ENCODE measurements at places on chromosomes 3 and 15.

GRCh38 chr3:66066963-66067617 is 28.4 kb upstream of the MAGI1 start:
- DNase-seq, result no peak

DNA sequence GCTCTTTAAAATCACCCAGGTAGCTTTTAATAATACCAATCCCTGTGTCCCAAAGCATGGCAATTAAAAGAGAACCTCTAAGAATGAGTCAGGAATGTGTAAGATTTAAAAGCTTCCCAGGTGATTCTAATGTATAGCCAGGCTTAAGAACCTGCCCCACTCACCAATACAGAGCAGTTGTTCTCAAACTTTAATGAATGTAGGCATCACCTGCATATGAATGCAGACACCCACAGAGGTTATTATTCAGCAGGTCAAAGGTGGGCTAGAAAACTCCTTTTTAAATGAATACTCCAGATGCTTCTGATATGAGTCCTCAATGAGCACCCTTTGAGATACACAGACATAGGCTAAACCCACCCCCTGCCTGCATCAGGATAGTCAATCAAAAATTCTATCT is 298.1 kb upstream of the KCNMB2 start:
- DNase-seq, result no peak

DNA sequence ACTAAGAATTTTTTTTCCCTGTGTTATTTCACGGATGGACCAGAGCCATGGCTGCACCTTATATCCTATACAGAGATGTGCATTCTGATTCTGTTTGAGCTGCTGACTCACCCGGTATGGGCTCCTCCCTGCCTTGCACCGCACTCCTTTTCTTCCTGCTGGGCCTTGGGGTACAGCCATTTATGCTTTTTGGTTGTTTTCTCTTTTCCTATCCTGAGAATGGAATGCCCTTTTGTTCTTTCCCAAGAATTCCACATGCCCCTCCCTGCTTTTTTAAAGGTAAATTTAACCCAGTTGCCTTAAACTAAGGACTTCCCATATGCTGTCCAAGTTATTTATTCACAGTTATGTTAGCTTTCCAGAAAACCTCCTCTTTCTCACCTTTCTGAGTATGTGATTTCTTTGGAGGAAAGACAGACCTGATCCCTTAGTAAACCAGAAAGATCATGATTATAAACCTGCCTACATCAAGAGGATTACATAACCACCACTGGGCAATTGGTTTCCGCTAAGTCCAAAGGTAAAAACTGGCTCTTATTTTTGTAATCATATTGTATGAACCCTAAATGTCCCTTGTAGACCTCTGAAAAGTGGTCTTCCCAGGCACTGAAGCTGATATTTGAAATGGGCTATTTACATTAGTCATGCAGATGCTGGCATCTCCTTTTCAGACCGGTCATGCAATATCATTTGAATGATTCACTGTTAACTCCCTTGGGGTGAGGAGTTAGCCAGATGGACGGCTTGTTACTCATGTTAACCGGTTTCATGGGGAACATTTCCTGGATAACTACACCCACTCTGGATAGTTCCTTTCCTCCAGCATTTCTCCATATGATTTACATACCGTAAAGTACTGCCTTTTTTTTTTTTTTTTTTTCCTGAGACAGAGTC is 45.5 kb downstream of the TMOD3 start:
- DNase-seq, result no peak

DNA sequence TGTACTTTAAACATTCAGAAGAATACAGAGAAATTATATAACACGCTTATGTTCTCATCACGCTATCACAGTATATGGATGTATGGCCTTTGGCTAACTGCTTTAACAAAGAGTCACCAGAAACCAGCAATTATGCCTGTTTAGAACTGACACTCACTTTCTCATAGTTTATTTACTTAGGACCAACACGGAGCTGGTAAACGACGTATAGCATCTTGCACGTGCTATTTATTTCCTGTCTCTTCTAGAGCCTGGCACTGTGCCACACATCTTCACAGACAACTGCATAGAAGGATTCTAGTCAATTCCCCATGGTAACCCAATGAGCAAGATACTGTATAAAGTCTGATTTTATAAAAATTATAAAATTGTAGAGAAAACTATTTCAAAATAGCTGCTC is 43.6 kb downstream of the TBC1D2B start:
- DNase-seq, result no peak

DNA sequence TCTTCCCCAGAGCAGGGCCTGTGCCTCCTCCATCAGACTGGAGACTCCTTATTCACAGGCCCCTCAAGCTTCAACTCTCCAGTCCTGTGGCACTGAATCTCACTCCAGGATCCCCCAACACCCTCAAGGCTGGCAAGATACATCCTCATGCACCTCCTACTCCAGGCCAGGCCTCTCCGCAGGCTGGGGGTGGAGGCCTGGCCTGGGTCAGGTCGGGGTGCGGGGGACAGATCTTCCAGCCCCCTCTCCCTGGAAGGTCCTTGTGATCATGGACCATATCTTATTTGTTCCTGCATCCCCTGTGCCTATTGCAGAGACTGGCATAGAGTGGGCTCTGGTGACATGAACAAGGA is 147.3 kb downstream of the SMAD6 start:
- no peak for DNase-seq

GRCh38 chr3:124800511-124801258 is 70.4 kb downstream of the UMPS start:
- peak; percentile 67 for DNase-seq

DNA sequence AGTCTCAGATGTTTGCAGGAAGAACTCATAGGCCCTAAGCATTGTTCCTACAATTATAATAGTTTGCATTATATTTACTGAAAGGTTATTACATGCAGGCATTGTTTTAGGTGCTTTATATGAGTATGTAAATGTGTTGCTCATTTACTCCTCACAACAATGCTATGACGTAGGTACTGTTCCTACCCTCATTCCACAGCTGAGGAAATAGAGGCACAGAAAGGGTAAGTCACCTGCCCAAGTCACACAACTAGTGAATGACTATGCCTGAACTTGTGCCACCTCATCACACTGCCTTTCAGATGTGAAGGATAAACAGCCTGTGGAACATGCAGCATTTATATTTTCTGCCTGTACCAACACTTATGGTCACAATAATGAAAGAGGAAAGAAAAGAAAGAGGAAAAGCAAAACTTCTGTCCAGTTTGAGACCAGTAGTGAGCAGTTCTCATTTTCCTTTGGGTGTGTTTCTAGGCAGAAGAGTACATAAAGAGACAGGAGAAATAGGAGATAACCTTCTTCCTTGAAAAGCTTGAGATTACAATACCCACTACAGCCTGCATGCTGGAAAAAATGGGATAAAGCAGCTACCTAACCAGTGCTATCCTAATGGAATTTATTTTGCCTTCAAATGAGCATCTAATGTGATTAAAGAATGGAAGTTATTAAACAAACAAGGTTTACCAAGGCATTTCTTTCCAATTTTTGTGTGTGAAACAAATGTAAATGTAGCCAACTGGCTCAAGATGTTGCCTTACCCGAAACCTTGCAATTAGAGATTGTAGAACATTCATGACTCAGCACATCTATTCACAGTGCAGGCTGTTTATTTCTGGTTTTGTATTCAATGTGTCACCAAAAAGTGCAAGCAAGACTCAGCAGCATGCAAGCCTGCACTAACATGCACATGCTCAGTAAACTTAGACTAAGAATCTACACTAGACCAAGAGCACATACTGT is 20.5 kb upstream of the ENTPD3 start:
- no peak for DNase-seq

GRCh38 chr3:27629366-27629765 is 92.8 kb downstream of the EOMES start:
- DNase-seq, result no peak

- peak; percentile 68 for DNase-seq
Observed at GRCh38 chr3:169661361-169662131, 2.0 kb downstream of the MECOM start.

GRCh38 chr15:73116164-73116563 is 63.9 kb downstream of the NEO1 start:
- no peak for DNase-seq

- no peak for DNase-seq
Observed at GRCh38 chr3:177333533-177334520, 136.5 kb upstream of the TBL1XR1 start.

- no peak for DNase-seq
Observed at GRCh38 chr15:81755626-81756025, 290.2 kb downstream of the MEX3B start.

GRCh38 chr3:50549226-50549625 is 18.3 kb downstream of the C3orf18 start:
- DNase-seq, result no peak

- no peak for DNase-seq
Observed at GRCh38 chr15:91974321-91974720, 120.8 kb downstream of the SLCO3A1 start.

DNA sequence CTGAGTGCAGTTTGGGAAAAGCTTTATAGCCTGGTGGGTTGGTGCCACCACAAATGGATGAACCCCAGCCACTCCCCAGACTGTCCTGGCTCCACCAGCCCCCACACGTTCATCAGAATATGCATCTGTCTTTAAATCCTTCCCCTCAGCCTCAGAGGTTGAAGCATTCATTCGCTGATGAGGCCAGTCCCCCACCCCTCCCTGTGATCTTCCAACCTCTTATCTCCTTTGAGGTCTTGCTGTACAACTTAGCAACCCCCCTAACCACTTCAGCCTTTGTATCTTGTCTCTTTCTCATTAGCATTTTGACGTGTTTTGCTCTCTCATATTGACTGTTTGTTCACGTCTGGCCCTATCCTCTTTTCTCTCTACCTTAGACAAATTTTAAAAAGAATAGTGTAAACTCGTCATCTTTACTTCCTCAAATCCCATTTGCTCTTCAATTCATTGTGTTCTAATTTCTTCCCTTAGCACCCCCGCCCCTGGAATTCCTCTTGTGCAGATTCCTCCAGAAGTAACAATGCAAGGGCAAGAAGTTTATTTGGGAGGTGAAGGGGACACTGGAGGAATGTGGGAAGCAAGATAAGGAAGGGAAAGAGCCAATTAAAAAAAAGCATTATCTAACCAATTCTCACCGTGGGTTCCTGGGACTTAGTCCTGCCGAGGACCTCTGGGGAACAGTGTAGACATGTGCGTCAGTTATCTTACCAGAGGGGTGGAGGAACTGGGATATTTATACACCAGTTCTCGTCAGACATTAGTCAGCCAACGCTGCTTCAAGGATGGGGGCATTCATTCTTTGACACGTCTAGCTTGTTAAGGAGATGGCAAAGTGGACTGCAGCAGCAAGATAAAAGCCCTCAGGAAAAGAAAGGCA is 38.6 kb downstream of the MOBP start:
- no peak for DNase-seq

DNA sequence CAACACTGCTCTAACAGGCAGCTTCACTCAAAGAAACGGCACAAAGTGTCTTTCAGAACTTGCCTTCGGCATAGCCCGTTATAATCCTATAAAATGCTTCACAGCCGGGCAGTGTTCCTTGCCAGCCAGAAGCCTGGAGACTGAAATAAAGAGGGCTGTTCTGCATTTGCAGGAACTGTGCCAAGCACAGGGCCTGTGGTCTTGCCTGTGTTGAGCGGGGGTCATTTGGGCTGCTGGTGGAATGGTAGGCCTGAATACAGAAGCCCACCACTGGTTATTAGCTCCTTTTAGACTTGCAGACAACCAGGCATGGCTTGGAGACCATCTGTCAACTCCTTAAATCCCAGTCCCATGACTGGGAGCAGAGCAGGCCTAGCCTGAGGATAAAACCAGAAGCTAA is 4.7 kb upstream of the ARHGEF3 start:
- no peak for DNase-seq

- DNase-seq, result no peak
Observed at GRCh38 chr3:4546346-4547178, 53.4 kb downstream of the ITPR1 start.

DNA sequence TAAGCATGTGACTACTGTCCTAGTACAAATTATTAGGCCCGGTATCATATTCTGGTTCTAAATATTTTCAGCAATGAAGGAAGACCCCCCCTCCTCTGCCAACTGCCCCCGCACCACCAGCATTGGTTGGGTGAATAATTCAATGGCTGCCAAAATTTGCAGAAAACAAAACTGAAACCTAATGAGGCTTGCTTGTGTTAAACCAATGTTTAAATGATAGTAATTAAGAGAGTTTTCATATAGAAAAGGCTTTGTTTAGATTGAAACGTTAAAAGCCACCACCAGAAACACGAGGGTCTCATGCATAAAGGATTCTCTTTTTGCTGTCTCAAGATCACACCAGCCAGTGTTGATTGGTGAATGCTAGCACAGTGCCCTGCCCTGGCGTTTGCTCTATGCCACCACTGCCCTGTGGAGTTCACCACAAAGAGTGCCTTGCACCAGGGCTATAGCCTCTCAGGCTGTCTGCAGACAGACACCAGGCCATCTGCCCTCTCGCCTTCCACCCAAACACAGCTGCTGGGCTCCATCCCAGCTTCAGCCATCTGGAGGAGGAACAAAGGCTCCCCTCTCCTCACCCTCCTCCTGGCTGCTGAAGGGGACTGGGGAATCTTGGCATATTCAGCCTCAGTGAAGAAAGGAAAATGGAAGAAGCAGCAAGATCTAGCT is 200.3 kb upstream of the PFN2 start:
- peak; percentile 12 for DNase-seq

- DNase-seq, result no peak
Observed at GRCh38 chr3:118204052-118204656, 830.5 kb downstream of the IGSF11 start.

DNA sequence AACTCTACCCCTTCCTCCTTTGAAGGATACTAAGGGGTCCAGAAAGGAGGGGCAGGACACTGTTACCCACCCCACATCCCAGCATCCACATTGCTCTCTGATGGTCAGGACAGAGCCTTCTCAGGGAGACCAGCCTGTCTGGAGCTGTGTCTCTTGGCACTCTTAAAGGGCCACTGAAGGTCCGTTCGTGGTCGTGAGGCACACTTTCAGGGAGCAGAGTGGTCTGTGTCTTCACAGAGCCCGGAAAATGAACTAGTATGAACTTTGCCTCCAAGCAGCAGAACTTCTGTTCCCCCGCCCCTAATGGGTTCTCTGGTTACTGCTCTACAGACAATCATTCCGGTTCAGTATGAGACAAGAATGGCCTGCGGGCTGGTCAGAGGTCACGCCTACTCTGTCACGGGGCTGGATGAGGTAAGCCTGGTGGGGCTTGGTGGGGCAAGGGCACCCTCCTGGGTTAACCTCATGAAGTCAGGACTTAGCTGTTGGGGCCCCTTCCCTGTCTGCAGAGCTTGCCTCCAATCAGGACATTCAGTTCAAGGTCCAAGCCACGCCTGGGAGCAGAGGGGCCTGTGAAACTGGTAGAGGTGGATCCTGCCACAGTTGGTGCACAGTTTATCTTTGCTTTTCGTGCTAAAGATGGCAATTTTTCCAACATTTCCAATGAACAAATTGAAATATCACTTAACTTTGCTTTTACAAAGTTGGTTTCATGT is 33.2 kb downstream of the CAPN3 start:
- DNase-seq, result no peak

- DNase-seq, result no peak
Observed at GRCh38 chr3:10514407-10515069, 9.2 kb upstream of the ATP2B2 start.

DNA sequence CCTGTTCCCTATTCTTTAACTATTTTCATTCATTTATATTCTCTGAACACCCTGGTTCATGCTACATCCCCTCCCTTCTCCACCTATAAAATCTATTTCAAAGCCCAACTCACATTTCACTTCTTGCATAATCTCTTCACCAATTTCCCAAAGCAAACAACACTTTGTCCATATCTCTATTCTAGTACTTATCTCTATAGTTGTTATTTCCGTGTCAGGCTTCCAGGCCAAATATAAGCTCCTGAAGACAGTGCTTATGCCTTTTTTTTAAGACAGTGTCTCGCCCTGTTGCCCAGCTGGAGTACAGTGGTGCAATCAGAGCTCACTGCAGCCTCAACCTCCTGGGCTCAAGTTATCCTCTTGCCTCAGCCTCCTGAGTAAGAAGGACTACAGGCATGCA is 43.6 kb downstream of the DNAH12 start:
- no peak for DNase-seq
